Keratinocyte (primary cell): ENCODE measurements at places on chromosomes 13 and 19. TPM values are rescaled to one million over a fixed set of nuclear protein-coding genes. Genes with fewer than 3 reads are reported as not detected.

- DNase-seq, result no peak
Measured at GRCh38 chr19:31340042-31341025, 8.9 kb downstream of the TSHZ3 start.

- no peak for DNase-seq
Measured at GRCh38 chr13:44132710-44133109, 240.9 kb upstream of the SERP2 start.

Gene PTGER1
- polyA plus RNA-seq, result 0.05 TPM in 1 of 3 replicates, not detected in the others

Gene GTF3A
- polyA plus RNA-seq, result 41.5 to 97.8 TPM (median 95.5 TPM) in 3 replicates

DNA sequence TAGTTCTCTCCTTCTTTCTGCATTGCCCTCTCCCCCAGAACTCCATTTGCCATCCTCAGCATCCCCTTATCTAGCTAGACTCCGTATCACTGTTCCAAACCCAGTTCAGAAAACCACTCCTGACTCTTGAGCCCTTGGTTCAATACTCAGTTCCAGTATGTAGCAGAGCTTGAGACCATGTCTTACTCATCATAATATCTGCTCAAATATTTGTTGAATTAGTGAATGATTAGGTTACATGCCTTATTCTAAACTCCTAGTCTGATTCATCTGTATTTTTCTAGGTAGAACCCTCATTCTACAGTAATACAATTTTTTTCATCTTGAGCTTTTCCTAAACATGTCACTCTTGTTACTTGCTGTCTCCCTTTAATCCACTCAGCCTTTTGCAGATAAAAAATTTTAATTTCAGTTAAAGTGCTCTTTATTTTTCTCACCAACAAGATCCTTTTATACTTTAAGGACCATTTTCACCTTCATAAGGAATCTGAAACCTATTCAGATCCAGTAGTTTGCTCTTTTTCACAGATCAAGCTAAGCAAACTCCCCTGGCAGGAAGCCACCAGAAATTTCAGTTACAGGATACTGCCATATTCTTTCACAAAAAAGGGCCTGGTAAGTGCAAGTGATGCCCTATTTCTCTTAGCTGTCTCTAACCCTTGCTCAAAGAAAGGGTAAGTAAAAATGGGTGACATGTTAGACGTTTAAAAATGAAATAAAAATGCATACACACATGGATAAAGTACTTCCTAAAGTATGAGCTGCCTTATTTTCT lies 23.1 kb upstream of the INTS6 start:
- DNase-seq, result no peak
